Fibroblast of mammary gland (primary cell): ENCODE measurements at places on chromosomes 1 and 21.

GRCh38 chr1:40372658-40373322 is 737 bp upstream of the SMAP2 start:
- DNase-seq: no peak

- DNase-seq: no peak
These were observed 8.2 kb upstream of the LEMD1 start for GRCh38 chr1:205429762-205430695.

GRCh38 chr1:151828921-151829320 is 2.7 kb downstream of the RORC start:
- DNase-seq: peak; percentile 23

GRCh38 chr1:44251989-44252671 is 38.9 kb downstream of the DMAP1 start:
- DNase-seq: no peak

GRCh38 chr1:115165776-115166175 is 76.5 kb upstream of the TSPAN2 start:
- no peak for DNase-seq

- DNase-seq: no peak
These were observed 65.8 kb downstream of the CD247 start for GRCh38 chr1:167452483-167452882.

DNA sequence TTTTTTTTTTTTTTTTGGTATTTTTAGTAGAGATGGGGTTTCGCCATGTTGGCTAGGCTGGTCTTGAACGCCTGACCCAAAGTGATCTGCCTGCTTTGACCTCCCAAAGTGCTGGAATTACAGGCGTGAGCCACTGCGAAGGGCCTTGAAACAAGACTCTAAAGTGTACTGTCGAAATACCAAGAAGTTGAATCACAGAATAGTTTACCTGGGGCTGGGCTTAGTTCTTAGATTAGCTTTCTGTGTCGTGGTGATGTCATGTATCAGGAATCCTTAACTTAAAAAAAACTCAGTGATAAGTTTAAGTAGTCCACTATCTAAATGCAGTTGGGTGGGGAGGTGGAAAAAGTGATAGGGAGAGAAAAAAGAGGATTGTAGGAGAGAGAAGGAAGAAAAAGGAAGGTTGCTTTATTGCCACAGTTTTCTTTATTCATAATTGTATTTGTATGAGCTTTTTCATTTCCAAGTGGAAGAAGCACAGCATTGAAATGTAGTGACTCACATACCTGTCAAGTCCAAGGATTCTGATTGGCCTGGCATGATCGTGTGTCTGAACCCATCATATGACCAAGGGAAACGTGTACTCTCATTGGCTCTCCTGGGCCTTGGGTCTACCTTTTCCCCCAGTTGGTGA is 13.4 kb downstream of the ITSN1 start:
- DNase-seq: peak; percentile 65

DNA sequence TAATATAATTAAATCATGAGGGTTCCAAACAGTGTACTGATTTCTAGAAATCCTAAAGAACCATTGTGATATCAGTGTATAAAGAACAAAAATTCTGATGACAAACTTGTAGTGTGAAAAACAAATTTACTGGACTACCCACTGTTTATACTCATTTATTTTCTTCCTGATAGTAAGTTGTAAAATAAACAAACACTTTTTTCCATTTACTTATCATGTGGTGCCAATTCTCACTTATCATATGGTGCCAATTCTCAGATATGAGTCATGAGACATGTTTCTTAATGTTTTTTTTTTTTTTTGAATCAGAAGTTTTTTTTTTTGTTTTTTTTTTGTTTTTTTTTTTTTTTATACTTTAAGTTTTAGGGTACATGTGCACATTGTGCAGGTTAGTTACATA is 137.7 kb downstream of the LEPR start:
- peak; percentile 38 for DNase-seq

DNA sequence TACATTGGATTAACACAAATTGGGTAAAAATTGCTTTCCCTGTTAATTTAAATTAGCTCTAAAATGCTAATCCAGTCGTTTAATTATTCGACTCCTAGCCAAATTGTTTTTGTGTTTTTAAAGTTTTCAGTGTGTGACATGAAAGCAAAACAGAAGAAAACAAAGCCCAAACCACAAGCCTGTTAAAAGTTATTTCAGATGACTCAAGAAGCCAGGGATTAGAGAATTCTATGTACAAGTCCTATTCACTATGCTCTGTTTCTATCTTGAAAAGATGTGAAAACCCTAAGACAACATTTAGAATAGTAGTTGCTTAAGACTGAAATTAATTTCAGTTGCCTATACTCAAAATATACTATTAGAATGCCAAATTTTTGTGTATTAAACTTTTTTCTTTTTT is 294.8 kb upstream of the ADAMTS5 start:
- no peak for DNase-seq

DNA sequence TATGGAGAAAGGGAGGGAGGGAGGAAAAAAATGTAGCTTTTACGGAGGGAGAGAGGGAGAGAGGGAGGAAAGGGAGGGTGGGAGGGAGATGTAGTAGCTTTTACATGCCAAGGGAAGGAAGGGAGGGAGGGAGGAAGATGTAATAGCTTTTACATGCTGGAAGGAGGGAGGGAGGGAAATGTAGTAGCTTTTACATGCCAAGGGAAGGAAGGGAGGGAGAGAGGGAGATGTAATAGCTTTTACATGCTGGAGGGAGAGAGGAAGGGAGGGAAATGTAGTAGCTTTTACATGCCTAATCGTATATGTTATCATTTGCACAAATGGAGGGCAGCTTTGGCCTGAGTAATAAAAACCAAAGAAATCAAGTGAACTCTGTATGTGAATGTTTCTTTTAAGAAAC is 35.6 kb downstream of the EEIG2 start:
- peak; percentile 59 for DNase-seq

DNA sequence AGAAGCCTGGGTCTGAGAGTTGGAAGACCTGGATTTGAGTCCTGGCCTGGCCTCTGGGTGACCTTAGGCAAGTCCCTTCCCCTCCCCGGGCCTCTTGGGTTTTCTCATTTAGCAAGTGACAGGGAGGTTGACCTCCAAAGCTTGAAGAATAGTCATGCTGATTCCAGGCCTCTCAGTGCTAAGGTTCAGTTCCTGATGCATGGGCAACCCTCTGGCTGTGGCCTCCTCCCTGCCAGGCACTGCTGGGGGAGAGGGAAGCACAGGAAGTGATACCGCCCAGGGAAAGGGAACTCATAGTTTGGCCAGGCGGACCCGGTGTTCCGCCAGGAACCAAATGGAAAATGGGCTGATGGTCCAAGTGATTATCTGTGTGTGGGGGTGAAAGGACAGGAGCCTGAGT is 23.6 kb upstream of the WASF2 start:
- DNase-seq: no peak

DNA sequence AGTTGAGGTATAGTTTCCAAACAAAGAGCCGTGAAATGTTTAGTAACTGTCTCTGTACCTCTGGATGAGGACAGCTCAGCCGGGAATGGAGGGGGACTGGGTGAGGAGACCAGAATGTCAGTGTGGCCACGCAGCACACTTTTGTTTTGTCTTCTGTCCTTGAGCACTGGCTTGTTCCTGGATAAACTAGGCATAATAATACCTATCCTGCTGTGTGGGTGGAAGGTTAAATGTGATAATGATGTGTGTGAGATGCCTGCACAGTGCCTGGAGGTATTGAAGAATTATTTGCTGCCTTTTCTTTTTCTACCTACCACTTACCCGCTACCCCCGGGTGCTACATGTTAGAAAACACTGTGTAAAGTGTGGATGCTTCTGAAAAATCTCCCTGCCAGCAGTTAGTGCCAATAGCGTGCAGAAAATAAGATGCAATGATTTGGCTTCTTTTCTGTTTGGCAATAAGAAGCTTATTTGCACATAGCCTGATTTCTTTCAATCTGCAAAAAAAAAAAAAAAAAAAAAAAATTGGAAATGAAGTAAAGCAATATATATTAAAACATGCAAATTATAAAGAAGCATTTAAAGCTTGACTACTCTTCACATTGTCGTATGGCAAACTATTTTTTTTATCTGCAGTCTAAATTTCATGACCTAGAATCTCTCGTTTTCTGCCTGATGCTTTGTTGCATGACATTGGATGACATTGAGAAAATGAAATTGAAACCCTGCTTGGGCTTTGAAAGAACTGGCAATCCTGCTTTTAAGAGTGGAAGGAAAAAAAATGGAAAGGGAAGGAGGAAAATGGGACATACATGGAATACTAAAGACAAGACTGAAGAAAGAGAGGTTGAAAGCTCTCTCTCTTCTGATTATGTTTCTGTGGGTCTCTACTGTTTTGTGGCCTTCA is 89.5 kb downstream of the DISC1 start:
- no peak for DNase-seq

- no peak for DNase-seq
These were observed 12.1 kb downstream of the NBPF3 start for GRCh38 chr1:21451981-21452411.

DNA sequence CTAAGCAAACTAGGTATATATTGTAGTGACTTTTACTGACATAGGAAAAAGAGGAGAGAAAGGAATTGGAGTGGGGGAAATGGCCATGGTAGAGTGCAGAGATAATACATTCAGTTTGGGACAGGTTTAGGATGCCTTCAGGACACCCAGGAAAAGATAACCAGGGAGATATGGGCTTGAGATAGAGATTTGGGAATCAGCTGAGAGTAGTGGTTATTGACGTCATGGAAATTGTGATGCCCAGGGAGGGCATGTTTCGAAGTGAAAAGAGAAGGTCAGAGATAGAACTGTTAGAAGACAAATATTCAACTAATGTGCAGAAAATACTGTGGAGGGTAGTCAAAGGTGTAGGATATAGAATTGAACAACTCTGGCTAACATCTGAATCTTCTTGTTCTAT is 40.6 kb downstream of the CAMSAP2 start:
- no peak for DNase-seq

DNA sequence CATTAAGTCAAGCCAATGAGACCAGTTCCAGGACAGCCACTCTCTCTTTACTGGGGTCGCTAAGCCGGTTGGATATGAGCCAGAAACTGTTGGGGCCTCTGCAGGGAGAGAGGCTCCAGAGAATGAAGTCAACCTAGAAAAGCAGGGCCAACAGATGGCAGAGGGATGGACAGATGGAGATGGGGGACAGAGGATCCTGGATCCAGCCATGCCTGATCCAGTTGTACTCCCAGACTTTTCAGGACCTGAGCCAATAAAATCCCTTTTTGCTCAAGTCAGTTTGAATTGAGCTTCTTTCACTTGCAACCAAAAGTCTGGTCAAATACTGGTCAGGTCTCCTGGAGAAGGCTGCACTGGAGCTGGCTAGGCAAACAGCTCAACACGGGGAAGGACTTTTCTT is 2.2 kb downstream of the DHCR24 start:
- DNase-seq: no peak

DNA sequence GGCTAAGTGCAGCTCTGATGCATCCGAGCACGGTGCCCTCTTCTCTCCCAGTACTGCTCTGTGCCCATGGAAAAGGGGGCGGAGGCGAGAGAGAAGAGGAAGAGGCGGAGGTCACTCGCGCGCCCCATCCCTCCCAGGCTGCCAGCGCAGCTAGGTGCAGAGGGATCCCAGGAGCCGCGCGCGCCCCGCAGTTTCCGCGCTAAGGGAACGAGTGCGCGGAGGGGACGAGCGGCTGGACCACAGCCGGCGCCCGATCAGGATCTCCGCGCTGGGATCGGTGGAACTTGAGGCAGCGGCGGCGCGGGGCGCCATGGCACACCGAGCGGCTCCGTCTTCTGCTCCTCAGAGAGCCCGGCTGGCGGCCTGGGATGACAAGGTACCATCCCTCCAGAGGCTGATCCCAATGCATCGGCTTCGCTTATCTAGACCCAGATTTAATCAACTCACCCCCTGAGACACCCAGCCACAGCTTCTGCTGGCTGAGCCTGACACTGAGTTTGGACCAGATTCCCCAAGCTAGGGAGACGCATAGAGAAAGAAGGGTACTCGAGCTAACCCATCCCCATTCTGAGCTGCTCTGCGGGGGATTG is at the start of gene PTGFR:
PTGFR (plus strand) TSS at position 114 of the 590 bp plus-strand sequence. CDS start 1,770 bp downstream, outside the sequence.
- DNase-seq: peak; percentile 40

DNA sequence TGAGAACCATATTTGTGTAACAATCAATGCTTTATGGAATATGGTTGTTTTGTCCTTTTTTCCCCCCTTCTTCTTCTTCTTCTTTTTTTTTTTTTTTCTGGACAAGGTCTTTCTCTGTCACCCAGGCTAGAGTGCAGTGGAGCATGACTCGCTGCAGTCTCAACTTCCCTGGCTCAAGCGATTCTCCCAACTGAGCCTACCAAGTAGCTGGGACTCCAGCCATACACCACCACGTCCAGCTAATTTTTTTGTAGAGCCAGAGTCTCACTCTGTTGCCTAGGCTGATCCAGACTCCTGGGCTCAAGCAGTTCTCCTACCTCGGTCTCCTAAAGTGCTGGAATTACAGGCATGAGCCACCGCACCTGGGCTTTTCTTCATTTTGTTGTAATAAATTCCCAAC is 86.7 kb downstream of the FMN2 start:
- DNase-seq: no peak

GRCh38 chr1:218527737-218528136 is 182.6 kb downstream of the TGFB2 start:
- no peak for DNase-seq

- DNase-seq: no peak
These were observed 171.5 kb upstream of the TMEM51 start for GRCh38 chr1:14982029-14982428.

DNA sequence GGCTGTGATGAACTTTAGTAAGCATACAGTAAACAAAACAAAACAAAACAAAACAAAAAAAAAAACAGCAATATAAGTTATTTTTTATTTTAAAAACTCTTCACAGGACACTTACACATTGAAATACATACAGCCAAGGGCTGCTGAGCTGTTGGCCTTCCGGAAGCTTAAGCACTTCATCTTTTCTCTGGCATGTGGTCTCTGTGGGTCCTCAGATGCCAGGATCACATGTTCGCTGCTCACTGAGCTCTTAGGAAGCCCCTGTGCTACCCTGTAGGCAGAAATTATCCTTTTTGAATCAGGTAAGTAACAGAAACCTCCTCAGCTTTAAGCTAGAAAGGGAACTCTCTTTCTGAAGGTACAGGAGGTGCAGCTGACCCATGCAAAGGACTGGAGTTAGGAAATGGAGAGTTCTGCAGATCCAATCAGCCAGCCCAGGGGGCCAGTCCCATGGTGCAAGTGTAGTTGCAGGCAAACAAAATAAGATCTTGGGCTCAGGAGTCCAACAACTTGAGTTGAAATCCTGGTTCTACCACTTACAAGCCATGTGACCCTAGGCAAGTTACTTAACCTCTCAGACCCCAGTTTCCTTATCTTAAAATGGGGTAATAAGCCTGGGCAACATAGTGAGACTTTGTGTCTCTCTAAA is 22.4 kb upstream of the MED18 start:
- DNase-seq: no peak

GRCh38 chr1:110245876-110246620 is 35.9 kb downstream of the KCNC4 start:
- DNase-seq: no peak

DNA sequence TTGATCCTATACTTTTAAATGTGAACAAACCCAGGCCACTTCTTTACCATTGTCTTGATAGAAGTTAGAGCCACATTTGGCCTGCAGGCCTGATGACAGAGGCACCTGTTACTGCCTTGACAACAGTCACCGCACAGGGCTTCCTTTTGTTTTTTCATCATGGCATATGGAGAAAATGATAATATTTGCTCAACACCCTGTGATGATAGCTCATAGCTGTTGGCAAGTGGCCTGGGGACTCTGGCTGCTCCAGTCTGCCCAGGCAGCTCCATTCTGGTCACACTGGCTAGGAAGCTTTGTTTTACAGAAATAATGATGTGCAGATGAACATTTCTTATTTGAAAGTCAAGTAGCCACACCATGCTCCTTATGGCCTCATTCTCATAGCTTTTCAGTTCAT is 89.6 kb upstream of the GPR88 start:
- no peak for DNase-seq
